ENCODE measurements at places on chromosomes 6 and 20.
A peak's percentile ranks its signal among the peaks of the same experiment; 100 is the strongest.

DNA sequence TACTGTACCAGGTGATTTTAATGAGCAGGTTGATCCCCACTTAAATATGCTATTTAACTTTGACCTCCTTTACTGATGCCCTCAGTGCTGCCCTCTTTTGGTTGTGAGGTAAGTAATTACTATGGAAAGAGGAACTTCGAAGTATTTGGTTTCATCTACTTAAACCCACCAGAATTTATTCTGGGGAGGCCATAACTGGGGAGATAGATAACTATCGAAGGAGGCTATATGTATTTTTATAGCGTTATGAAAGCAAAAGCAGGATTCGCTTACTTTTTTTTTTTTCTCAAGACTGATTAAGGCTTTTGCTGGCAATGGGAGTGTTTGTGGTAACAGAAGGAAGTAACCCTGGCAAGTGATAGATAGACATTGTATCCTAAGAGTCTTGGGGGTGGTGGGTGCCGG lies 168.9 kb upstream of the CENPW start:
- no peak overlapping the region for H3K27ac ChIP-seq
- peak; percentile 11 for DNase-seq
- H3K4me3 ChIP-seq: peak overlapping the region; percentile 5
- H3K27me3 ChIP-seq: peaks cover 2% of the 10 kb centered on the region
- H3K36me3 ChIP-seq: no peaks in the 10 kb centered on the region

- H3K4me3 ChIP-seq: peak overlapping the region; percentile 3
- peak; percentile 26 for DNase-seq
- no peak overlapping the region for H3K27ac ChIP-seq
- H3K4me1 ChIP-seq: peaks cover 63% of the 10 kb centered on the region
- no peaks in the 10 kb centered on the region for H3K36me3 ChIP-seq
Measured at GRCh38 chr6:44653761-44654218, 266.3 kb downstream of the CDC5L start.

GRCh38 chr6:146295695-146296094 lies 247.9 kb upstream of the RAB32 start:
- H3K36me3 ChIP-seq: no peaks in the 10 kb centered on the region
- no peak overlapping the region for H3K4me3 ChIP-seq
- peaks cover under 1% of the 10 kb centered on the region for H3K4me1 ChIP-seq
- H3K27me3 ChIP-seq: no peaks in the 10 kb centered on the region
- H3K27ac ChIP-seq: no peak overlapping the region

GRCh38 chr6:142510211-142510610 lies 208.4 kb downstream of the ADGRG6 start:
- H3K36me3 ChIP-seq: no peaks in the 10 kb centered on the region
- no peaks in the 10 kb centered on the region for H3K4me1 ChIP-seq
- DNase-seq: no peak
- no peak overlapping the region for H3K4me3 ChIP-seq

GRCh38 chr20:43976547-43976946 lies 61.9 kb downstream of the TOX2 start:
- peaks cover 42% of the 10 kb centered on the region for H3K36me3 ChIP-seq
- H3K27me3 ChIP-seq: no peaks in the 10 kb centered on the region
- peaks cover 54% of the 10 kb centered on the region for H3K4me1 ChIP-seq
- no peak for DNase-seq

- H3K36me3 ChIP-seq: no peaks in the 10 kb centered on the region
- H3K27ac ChIP-seq: no peak overlapping the region
- H3K27me3 ChIP-seq: no peaks in the 10 kb centered on the region
- no peak overlapping the region for H3K4me3 ChIP-seq
Measured at GRCh38 chr6:65524232-65524631, 182.8 kb downstream of the EYS start.

GRCh38 chr6:31462964-31463870 lies 34.7 kb upstream of the MICB start:
- H3K36me3 ChIP-seq: no peaks in the 10 kb centered on the region
- peaks cover 22% of the 10 kb centered on the region for H3K27me3 ChIP-seq
- H3K4me1 ChIP-seq: peaks cover 13% of the 10 kb centered on the region
- no peak overlapping the region for H3K27ac ChIP-seq
- no peak overlapping the region for H3K4me3 ChIP-seq
- DNase-seq: peak; percentile 26

- H3K4me3 ChIP-seq: no peak overlapping the region
- H3K27ac ChIP-seq: no peak overlapping the region
- H3K36me3 ChIP-seq: peaks cover 4% of the 10 kb centered on the region
- peaks cover 3% of the 10 kb centered on the region for H3K27me3 ChIP-seq
Measured at GRCh38 chr6:108868647-108869046, 20.4 kb downstream of the ARMC2 start.

DNA sequence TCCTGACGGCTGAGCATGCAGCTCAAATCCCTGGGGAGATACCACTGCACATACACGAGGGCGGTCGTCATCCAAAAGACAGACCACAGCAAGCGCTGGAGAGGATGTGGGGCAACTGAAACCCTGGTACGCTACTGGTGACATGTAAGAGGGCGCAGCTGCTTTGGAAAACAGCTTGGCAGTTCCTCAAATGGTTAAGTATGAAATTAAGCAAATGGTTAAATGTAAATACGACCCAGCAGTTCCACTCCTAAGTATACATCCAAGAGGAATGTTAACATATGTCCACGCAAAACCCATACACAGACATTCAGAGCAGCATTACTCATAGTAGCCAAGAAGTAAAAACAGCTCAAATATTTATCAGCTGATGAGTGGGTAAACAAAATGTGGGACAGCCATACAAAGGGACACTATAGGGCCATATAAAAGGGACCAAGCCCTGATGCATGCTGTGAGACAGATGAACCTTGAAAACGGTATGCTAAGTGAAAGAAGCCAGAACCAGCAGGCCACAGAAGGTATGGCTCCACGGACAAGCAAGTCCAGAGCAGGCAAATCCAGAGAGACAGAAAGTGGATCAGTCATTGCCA lies 38.5 kb downstream of the RIPOR3 start:
- H3K4me1 ChIP-seq: peaks cover 26% of the 10 kb centered on the region
- no peak overlapping the region for H3K27ac ChIP-seq
- H3K27me3 ChIP-seq: no peaks in the 10 kb centered on the region
- H3K36me3 ChIP-seq: no peaks in the 10 kb centered on the region
- peak; percentile 10 for DNase-seq

- DNase-seq: no peak
- no peak overlapping the region for H3K27ac ChIP-seq
- no peaks in the 10 kb centered on the region for H3K36me3 ChIP-seq
- peaks cover 29% of the 10 kb centered on the region for H3K27me3 ChIP-seq
- no peaks in the 10 kb centered on the region for H3K4me1 ChIP-seq
- no peak overlapping the region for H3K4me3 ChIP-seq
Measured at GRCh38 chr6:41646026-41646795, 7.9 kb downstream of the MDFI start.

DNA sequence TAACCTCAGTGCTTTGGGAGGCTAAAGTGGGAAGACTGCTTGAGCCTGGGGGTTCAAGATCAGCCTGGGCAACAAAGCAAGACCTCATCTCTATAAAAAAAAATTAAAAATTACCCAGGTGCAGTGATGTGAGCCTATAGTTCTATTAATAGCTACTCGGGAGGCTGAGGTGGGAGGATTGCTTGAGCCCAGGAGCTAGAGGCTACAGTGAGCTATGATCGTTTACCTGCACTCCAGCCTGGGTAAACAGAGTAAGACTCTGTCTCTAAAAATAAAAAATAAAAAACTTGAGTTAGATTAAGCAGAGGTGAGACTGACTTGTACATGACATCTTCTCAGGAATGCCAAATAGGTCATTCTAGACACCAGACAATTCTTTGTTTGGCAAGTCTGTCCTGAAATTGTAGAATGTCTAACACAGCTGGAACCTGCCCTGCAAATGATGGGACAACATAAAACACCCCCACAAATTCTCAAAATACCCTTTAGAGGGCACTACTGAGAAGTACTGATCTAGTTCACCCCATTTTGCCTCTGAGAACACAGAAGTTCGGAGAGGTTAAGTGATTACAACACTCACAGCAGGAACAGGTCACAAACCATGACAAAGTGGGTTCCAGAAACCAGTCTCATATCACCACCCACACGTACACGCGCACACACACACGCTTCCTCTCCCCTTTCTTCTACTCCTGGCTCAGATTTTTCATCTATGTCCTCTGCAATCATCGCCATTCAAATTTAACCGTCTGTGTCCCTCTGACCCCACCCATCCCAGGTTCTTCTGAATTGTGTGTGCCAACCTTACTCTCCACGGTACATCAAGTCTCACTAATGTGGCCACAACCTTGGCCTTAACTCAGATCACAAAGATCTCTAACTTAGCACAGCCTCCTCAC lies 38.3 kb downstream of the ARHGAP18 start:
- H3K27me3 ChIP-seq: no peaks in the 10 kb centered on the region
- peaks cover 56% of the 10 kb centered on the region for H3K36me3 ChIP-seq
- H3K27ac ChIP-seq: peak overlapping the region; percentile 93
- H3K4me3 ChIP-seq: peak overlapping the region; percentile 82

GRCh38 chr20:38628580-38629470 lies 27.2 kb downstream of the ARHGAP40 start:
- H3K4me1 ChIP-seq: peaks cover 5% of the 10 kb centered on the region
- no peak for DNase-seq
- H3K4me3 ChIP-seq: no peak overlapping the region

DNA sequence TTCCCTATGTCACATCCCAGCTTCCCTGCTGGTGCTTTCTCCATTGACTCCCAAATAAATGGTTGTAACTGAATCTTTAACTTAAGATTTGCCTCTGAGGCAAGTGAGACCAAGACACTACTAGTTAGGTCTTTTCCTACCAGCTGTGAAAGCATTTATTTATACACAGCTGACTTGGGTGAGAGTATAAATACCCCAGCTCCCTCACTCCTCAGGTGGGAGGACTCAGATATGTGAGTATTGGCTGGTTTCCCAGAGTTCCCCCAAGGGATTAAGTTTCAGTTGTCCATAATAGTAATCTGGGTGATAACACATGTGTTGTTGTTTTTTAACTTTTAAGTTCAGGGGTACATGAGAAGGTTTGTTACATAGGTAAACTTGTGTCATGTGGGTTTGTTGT lies 49.8 kb downstream of the CFAP61 start:
- H3K4me1 ChIP-seq: no peaks in the 10 kb centered on the region
- peaks cover 13% of the 10 kb centered on the region for H3K27me3 ChIP-seq
- no peaks in the 10 kb centered on the region for H3K36me3 ChIP-seq
- DNase-seq: no peak
- no peak overlapping the region for H3K4me3 ChIP-seq
- H3K27ac ChIP-seq: no peak overlapping the region

- peaks cover 11% of the 10 kb centered on the region for H3K36me3 ChIP-seq
- H3K4me1 ChIP-seq: no peaks in the 10 kb centered on the region
- no peaks in the 10 kb centered on the region for H3K27me3 ChIP-seq
- H3K4me3 ChIP-seq: peak overlapping the region; percentile 1
Measured at GRCh38 chr20:30167540-30167939, 1089.9 kb upstream of the DEFB115 start.

DNA sequence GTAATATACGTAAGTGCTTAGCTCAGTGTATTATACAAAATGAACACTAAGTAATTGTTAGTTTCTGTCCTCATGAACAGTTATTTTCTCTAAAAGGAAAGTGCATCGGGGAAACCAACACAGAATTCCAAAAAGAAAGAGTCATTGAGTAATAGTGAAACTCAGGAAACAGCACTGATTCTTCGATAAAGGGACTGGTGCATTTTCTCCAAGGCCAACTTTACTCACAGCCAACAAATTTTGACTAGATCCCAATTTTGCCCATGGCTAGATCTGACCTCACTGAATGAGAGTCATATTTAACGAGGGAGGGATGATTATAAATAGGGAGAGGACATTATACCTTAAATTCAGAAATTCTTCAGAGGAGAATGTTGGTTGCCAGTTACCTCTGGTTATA lies 390.9 kb upstream of the NRSN1 start:
- H3K4me3 ChIP-seq: no peak overlapping the region
- H3K27me3 ChIP-seq: no peaks in the 10 kb centered on the region
- no peaks in the 10 kb centered on the region for H3K36me3 ChIP-seq
- no peaks in the 10 kb centered on the region for H3K4me1 ChIP-seq

- peaks cover 1% of the 10 kb centered on the region for H3K27me3 ChIP-seq
- H3K4me3 ChIP-seq: no peak overlapping the region
- H3K4me1 ChIP-seq: peaks cover 10% of the 10 kb centered on the region
Measured at GRCh38 chr6:22108199-22108598, 188.6 kb downstream of the PRL start.

DNA sequence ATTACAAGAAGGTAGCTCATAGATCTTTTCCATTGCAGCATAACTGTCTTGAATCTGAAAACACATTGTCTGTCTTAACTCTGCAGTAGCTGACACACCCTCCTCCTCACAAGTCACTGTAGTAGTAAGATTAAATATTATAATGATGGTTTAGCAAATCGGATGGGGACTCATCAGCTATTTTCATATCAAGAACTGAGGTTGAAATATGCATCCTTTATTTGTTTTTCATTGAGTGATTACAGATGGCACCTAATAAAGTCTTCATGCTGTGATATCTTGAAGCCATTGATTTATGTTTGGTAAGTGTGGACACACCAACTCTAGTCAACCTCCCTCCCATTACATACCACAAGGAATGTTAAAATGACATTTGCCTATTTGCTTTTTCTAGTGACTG lies 267.4 kb upstream of the TAB2 start:
- H3K27me3 ChIP-seq: no peaks in the 10 kb centered on the region
- H3K4me1 ChIP-seq: peaks cover 49% of the 10 kb centered on the region
- no peak for DNase-seq
- peaks cover 5% of the 10 kb centered on the region for H3K36me3 ChIP-seq
- H3K27ac ChIP-seq: peak overlapping the region; percentile 61
- H3K4me3 ChIP-seq: no peak overlapping the region

DNA sequence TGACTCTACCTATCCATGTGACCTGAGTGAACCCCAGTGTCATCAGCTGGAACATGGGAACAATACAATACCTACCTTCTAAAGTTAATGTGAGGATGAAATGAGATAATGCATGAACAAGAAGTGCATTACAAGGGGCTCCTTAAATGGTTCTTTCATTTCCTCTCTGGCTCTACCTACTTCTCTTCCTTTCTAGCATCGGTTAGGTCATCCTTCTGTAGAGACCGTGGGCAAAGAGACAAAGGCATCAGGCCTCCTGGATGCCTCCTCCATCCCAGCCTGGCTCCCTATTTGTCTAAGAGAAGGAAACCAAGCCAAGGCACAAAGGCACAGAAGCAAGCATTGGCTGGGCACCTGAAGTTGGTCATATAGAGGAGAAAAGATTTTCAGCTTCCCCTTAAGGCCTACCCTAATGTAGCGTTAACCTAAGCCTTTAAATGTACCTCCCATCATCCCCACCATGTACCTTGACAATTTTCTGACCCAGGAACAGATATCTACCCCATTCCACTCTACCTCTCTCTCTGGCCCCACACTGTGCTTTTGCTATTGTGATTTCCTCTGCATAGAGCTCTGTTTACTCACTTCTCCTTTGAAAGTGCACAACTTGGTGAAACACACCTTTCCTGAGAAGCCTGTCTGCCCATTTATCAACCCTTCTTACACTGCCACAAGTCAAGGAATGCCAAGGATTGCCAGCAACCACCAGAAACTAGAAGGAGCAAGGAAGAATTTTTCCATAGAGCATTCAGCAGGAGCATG lies 86.6 kb downstream of the GCLC start:
- H3K4me1 ChIP-seq: no peaks in the 10 kb centered on the region
- H3K4me3 ChIP-seq: no peak overlapping the region
- DNase-seq: no peak
- no peak overlapping the region for H3K27ac ChIP-seq

- H3K27me3 ChIP-seq: no peaks in the 10 kb centered on the region
- peak overlapping the region; percentile 77 for H3K27ac ChIP-seq
- peak overlapping the region; percentile 94 for H3K4me3 ChIP-seq
- H3K36me3 ChIP-seq: no peaks in the 10 kb centered on the region
Measured at GRCh38 chr6:53066077-53066417, 843 bp downstream of the FBXO9 start.

Data from HFFc6 (cell line).